Right renal cortex interstitium (tissue), 3 donors: ENCODE measurements at places on chromosomes 2 and 18. TPM values are rescaled to one million over a fixed set of nuclear protein-coding genes. Genes with fewer than 3 reads are reported as not detected.

CHPF gene
- polyA plus RNA-seq, result 21.0 TPM

DNA sequence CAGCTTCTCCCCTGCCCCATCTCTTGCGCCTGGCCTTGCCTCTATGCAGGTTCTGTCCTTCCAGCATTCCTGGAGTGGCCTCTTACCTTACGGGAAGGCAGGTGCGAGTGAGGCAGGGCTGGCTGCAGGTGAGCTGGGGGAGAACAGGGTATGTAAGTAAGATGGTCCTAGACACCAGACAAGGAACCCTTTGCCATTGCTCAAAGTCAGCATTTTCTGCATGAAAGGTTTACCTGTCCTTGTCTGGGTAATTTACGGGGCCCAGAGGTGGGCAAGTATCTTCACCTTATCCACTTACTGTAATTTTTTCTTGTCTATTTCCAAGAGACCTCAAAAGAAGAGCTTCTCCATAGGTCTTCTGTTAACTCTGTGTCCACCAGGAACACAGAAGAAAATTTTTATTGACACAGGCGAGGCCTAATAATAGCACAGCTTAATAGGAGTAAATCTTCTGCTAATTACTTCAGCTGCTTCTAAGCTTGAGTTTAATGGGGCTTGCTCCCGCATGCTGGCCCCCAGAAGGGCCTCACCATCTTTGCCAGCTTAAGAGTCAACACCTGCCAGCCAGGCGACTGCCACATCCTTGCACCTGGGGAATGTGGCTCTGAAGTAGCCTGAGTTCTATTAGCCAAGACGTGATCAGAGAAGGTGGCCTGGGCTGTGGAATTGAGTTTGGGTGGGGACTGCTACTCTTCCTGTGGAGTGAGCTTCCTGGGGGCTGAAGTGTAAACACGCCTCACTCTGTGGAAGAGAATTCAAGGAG, 27.1 kb downstream of the PCARE start:
- DNase-seq, result no peak

- DNase-seq, result no peak
Observed at GRCh38 chr2:15142069-15142689, 419.0 kb downstream of the NBAS start.

DNA sequence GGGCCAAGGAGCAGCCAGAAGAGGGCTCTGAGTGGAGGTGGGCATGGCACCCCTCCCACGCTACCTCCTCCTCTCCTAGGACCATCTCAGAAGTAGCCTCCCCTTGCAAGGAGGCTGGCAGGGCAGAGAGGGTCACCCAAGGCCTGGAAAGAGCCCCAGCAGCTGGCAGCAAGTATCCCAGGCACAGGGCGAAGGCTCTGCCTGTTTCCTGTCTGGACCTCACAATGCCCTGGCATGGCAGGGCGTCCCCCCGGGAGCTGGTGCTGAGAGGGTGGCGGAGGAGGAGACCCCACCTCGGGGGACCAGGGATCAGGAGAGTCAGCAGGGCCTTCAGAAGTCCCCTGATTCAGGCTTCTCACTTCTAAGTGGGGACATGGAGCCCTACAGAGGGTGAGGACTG, 66.2 kb upstream of the TAF1B start:
- no peak for DNase-seq

- no peak for DNase-seq
Observed at GRCh38 chr2:159111346-159111927, 143.0 kb downstream of the TANC1 start.

SKOR2 gene
- polyA plus RNA-seq, result not detected

SP5 gene
- polyA plus RNA-seq, result 0.38 TPM

GRCh38 chr2:175490360-175490791, 308.9 kb upstream of the ATP5MC3 start:
- DNase-seq, result no peak

TRPM8 gene
- 0.06 TPM for polyA plus RNA-seq

NCKAP1 gene
- polyA plus RNA-seq, result 155 TPM

GRCh38 chr2:194619366-194619765, 1037.7 kb upstream of the SLC39A10 start:
- DNase-seq, result no peak

DNA sequence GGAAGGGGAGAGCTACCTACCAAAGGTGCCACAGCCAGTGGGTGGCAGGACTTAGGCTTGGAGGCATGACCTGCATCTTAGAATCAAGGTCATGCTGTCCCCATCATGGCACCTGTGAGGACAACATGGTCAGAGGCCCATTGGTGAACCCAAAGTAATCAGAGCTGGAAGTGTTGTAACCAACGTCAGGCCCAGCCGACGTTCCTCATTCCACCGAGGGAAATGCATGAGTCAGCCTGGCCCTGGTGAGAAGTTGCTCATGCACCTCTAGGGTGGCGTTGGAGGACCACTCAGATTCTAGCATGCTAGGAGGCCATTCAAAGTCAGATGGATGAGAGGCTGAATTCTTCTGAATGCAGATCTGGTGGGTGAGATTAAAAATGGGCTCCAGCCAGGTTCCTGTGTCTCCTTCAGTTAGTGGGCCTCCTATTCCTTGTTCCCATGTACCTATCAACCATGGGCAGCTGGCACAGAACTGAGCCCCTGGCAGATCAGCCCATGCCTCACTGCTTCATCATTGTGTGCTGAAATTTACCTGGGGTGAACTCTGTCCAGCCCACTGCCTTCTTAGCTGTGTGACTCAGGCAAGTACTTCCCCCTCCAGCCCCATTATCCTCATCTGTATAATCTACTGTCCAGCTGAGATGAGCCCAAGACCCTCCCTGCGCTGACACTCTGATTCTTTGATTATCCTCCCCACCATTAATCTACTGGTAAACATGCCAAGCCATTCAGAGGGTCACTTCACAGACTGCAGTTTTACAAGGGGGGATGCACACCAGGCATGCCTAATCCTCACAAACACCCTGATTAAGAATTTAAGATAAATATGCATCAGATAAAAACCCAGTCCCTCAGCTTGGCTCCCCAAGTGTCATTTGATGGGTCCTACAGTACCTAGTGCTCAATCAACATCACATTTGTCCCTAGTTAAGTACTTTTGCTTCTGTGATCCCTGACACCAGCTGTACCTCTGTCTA, 14.0 kb downstream of the SLC14A2 start:
- DNase-seq, result no peak

DNA sequence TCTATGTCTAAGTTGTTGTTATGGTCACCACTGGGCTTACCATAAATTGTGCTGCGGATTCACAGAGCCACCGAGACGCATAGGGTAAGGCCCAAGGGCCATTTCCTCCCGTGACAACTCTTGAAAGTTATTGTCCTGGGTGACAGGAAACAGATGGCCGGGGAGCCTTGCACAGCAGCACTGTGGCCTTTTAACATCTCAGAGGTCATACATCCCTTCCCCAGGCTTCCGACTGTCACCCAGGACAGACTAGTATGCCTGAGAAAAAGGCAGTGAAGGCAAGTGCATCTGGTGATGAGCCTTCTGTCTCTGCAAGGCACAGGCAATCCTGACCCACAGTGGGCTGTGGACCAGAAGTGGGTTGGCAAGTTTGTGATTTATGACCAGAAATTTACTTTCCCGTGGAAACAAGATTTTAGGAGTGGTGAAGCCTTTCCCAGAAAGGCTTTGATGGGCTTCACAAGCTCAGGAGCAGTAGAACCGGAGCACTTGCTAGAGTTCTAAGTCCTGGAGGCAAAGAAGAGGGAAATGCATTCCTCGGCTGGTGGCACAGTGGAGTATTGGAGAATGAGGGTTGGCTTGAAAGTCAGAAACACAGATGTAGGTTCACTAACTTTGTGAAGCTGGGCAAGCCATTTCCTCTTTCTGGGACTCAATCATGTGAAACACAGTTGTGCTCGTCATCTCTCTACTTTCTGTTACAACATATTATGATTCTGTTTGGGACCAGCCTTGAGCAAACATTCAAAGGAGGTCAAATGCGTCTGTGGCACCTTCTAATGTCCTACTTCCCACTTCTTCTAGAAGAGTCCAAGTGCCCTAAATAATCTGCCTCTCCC, 2.0 kb upstream of the CAPN14 start:
- DNase-seq, result no peak

- DNase-seq, result no peak
Observed at GRCh38 chr2:34050413-34050812, 451.3 kb upstream of the FAM98A start.

- DNase-seq, result peak; percentile 13
Observed at GRCh38 chr18:31610286-31611205, 18.9 kb downstream of the TTR start.

NAT8 gene
- polyA plus RNA-seq, result 23.9 TPM

ZSWIM2 gene
- not detected for polyA plus RNA-seq

- DNase-seq, result no peak
Observed at GRCh38 chr2:112035786-112036185, 19.3 kb upstream of the TMEM87B start.

SLC9A4 gene
- 8.5 TPM for polyA plus RNA-seq

ZNF804A gene
- 2.0 TPM for polyA plus RNA-seq

DNA sequence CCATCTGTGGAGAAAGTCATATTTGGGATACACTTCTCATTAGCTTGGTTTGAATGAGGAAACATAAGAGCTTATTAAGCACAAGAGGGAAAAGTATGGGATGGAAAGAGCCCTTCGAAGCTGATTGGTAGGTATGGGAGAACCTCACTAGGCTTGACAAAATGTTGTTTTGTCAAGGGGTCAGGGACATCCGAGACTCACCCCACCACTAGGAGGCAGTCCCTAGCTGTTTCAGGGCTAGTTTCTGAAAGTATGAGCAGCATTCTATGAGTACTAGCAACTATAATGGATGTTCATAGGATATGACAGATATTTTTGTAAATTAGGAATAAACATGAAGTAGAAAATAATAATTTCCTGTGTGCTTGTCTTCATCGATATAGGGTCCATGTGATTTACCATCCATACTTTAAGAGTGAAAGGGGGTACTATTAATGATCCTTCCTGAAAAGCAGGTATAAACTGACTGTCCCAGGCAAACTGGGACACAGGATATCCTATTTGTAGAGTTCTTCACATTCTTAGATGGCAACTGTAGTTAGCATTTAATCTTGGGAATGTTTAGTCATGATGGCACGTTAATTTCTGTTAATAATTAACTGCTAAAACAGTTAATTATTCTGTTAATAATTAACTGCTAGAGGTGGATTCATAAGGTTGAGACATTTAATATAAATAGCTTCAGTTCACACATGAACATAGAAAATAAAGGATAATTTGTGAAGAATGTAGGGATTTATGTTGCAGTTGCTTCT, 28.4 kb downstream of the OTX1 start:
- no peak for DNase-seq

- no peak for DNase-seq
Observed at GRCh38 chr2:61478086-61478485, 7.2 kb upstream of the USP34 start.

- DNase-seq, result no peak
Observed at GRCh38 chr2:15400240-15400826, 160.8 kb downstream of the NBAS start.

DNA sequence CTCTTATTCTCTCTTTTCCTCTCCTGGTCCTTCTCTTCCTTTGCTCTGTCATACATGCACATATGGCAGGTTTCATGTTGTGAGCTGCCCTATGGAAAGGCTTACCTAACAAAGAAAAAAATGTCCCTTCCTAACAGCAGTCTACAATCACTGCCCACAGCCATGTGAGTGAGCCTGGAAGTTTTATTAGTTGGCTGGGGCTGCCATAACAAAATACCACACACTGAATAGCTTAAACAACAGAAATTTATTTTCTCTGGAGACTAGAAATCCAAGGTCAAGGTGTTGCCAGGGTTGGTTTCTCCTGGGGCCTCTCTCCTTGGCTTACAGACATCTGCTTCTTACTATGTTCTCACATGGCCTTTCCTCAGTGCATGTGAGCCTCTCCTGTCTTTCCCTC, 142.1 kb downstream of the TRIB2 start:
- DNase-seq, result no peak

ANKRD44 gene
- polyA plus RNA-seq, result 9.8 TPM

DNA sequence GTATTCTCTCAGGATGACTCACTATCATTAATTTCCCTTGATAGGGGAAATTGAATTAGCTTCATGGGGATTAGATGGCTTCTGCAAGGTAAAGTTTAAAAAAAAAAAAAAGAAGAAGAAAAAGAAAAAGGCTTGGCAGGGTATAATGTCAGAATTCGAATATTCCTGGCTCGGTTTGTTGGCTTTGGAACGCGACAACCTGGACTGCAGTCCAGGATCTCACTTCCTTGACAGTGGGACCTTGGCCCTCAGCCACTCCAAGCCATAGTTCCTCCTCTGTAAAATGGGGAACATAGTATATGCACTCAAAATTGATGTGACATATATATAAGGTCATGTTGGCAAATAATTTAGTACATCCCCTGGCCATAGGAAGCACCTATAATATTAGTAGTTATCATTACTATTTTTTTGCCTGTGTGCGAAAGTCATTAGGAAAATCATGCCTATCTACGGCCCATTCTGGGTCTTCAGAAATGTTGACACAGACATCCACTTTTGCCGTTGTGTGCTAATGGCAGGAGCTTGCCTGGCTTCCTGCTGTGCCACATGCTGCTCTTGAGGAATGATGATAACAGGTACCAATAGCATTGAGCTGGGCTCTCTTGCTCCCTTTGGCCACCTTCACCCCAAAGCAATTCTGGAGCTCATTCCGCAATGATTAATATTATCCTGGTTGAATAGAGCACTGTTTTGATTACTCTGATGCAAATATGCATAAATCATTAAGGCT, 97.9 kb downstream of the MTCL1 start:
- no peak for DNase-seq

GRCh38 chr18:5317186-5317585, 21.7 kb upstream of the ZBTB14 start:
- DNase-seq, result no peak

DNA sequence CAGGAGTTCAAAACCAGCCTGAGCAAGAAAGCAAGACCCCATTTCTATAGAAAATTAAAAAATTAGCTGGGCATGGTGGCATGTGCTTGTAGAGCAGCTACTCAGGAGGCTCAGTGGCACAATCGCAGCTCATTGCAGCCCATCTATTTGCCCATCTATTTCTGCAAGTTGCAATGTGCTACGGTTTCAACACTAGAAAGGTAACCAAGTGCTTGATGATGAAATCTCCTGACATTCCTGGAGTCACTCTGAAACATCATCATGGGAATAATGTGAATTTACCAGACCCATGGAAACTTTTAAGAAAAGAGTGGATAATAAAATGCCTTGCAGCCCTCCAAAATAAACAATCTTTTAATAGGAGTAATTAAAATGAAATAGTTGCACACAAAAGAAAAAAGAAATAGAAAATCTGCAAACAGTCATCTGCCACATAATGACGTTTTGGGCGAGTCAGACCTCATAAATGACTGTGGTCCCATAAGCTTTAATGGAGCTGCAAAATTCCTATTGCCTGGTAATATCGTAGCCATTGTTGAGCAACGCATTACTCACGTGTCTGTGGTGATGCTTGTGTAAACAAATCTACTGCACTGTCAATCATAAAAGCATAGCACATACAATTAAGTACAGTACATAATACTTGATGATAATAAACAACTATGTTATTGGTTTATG, 46.6 kb upstream of the AMMECR1L start:
- DNase-seq, result peak; percentile 31

- DNase-seq, result no peak
Observed at GRCh38 chr18:48679236-48679635, 140.4 kb downstream of the CTIF start.

DNA sequence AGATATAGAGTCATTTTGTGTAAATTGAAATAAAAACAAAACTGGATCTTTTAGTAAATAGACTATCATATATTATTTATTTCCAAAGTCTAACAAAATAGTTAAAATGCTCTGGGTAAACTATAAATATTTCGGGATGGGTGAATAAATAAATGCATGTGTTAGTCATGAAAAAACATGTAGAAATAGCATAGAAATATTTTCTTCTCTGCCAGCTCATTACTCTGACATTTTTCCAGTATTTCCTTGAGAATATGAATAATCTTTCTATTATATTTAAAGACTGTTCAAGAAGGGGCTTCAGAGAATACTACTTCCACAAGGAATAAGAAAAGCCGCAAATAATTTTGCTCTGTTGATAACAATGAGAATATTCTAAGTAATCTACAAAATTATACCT, 880.4 kb downstream of the TRIB2 start:
- no peak for DNase-seq

DTYMK gene
- 39.0 TPM for polyA plus RNA-seq

SPOPL gene
- 29.9 TPM for polyA plus RNA-seq
